ENCODE measurements at places on chromosomes 7 and 10.

DNA sequence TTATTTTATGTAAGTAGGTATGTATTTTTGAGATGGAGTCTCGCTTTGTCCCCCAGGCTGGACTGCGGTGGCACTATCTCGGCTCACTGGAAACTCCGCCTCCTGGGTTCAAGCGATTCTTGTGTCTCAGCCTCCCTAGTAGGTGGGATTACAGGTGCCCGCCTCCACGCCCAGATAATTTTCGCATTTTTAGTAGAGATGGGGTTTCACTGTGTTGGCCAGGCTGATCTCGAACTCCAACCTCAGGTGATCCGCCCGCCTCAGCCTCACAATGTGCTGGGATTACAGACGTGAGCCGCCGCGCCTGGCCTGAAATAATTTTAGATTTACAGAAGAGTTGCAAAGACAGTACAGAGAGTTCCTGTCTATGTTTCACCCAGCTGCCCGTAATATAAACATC lies 37.5 kb downstream of the PFKFB3 start:
- peak; percentile 17 for DNase-seq

DNA sequence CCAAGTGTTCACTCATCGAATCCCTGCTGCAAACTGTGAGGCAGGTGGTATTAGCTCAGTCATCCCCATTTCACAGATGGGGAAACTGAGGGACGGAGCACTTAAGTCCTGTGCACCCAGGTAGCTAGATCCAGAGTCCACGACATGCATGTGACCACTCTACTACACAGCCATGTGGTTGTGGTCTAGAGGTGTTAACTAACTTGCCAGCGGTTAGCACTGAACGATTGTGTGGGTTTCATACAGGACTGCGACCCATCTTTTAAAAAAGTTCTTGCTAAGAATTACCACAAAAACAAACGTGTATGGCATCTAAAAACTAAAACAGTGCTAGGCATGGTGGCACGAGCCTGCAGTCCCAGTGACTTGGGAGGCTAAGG lies 16.1 kb upstream of the ABCC2 start:
- no peak for DNase-seq

DNA sequence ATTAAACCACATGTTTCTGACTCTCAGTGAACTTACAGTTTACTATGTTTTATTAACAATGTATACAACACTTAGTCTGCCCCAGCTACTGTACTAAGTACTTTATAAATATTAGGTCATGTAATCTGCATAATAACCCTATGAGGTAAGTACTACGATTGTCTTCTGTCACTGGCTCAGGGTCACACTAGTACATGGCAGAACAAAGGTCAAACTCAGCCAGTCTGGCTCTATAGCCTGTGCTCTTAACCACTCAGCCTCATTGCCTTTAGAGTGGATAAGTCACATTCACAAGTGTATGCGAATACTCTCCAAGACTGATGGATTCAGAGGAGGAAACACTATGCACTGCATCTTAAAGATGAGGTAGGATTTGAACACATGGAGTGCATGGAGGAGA lies 252.3 kb downstream of the KCNMA1 start:
- DNase-seq, result no peak

GRCh38 chr10:120336911-120337540 lies 120.0 kb upstream of the PLPP4 start:
- DNase-seq, result peak; percentile 66

DNA sequence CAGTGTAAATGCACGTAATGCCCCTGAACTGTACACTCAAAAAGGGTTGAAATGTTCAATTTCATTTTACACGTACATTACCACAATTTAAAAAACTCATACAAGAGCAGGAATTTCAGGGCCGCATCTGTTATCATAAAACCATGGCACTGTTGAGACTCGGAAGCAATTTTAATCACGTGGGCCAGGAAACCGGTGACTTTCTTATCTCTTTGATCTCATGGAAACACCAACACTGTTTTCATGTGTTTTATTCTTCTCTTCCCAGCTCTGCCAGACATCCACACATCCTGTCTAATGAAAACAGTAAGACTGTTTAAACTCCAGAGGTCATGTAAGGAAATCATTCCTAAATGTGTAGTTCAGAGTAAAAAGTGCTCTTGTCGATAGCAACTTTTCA lies 35.9 kb downstream of the PTPRE start:
- no peak for DNase-seq

DNA sequence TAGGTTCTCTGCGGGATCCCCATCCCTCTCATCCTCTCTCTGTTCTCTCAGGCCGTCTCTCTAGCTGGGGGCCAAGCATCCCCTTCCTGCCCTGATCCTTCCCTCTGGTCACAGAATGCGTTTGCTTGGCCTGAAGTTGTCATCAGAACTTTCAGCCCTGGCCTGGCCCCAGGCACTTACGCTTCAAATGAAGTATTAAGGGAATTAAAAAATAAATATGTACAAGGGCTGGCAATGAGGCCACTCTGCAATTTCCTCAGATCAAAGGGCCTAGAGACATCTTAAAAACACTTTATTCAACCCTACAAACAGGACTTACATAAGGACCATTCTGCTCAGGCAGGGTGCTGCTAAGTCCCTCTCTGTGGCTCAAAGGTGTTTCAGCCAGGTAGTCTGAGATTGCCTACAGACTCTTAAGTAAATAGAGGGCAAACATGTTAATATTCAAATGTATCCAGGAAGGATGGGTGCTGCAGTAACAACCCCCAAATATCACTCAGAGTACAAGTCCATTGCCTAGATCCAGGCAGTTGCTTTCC lies 16.0 kb downstream of the SFTPD start:
- DNase-seq, result no peak

DNA sequence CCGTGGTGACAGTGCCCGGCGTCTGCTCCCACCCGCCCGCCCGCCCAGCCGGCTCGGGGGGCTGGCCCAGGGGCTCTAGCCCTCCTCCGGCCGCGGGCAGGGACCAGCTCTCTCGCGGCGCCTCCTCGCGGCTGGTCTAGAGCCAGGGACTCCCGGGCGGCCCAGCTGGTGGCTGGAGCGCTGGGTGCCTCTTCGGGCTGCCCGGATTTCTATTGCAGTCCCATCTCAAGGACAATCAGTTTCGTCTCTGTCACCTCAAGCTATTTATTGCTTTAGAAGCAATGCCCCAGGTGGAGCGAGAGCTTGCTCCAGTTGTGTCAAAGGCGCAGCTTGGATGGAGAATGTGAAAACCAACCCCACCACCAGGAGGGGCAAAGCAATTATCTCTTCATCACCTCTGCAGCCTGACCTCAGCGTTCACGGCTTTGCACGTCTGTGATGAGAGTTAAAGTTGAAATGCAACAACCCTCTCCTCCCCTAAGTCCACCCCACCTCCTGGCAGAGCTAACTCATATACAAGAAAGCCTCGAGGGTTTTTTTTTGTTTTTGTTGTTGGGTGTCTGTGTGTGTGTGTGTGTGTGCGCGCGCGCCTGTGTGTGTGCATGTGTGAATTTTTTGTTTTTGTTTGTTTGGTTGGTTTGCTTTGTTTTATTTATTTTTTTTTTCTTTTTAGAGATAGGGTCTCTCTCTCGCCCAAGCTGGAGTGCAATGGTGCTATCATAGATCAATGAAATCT lies at the start of gene ITGA8:
Gene ITGA8, minus strand, starts transcription at position 24 of the 736 bp plus-strand sequence. CDS start 151 bp downstream, outside the sequence.
- no peak for DNase-seq

DNA sequence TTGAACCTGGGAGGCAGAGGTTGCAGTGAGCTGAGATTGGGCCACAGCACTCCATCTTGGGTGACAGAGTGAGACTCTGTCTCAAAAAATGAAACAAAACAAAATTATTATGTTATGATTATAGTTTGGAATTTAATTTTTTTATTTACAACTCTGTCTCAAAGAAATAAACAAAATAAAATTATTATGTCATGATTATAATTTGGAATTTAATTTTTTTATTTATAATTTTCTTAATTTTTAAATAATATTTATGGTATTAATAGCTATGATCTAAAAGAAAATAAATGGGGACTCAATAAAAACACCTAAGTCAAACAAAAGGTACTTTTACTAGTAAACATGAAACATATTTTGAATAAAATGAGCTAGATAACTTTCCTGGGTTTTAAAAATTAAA lies 994.8 kb upstream of the GHITM start:
- no peak for DNase-seq

DNA sequence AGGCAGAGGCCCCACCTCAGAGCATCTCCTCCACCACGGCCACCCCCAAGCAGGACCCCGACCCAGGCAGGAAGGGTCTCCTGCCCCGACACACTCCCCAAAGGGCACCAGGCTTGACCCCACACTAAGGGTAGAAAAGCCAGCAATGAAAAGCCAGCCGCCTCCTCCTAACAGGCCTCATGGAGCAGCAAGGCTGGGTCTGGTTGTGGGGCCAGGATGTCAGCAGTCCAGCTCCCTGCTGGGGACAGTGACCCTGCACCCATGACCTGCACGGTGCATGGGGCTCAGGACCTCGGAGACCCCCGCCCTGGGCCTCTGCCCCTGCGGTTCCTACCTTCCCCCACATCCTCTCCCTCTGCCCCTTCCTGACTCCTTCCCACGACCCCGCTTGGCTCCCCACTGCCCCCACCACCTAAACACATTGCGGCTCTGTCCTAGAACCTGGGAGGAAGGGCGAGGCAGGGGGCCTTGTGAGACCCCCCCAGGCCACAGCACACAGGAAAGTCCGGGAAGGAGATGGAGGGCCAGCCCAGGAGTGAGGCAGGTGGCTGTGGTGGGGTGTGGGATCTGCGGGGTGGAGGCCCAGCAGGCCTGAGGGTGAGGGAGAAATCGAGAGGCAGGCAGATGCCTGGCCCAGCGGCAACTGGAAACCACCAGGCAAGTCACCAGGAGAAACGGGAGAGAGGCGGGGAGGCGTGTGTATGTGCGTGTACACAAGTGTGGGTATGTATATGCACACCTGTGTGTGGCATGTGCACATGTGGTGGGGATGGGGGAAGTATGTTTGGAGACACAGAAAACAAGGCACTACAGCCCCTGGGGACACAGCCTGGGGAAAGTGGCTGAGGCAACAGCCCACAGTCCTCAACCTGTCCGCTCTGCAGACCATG lies 229.9 kb downstream of the MAD1L1 start:
- DNase-seq, result no peak

GRCh38 chr7:51128545-51129435 lies 187.8 kb downstream of the COBL start:
- no peak for DNase-seq

GRCh38 chr10:79153745-79154144 lies 85.0 kb downstream of the ZMIZ1 start:
- no peak for DNase-seq

DNA sequence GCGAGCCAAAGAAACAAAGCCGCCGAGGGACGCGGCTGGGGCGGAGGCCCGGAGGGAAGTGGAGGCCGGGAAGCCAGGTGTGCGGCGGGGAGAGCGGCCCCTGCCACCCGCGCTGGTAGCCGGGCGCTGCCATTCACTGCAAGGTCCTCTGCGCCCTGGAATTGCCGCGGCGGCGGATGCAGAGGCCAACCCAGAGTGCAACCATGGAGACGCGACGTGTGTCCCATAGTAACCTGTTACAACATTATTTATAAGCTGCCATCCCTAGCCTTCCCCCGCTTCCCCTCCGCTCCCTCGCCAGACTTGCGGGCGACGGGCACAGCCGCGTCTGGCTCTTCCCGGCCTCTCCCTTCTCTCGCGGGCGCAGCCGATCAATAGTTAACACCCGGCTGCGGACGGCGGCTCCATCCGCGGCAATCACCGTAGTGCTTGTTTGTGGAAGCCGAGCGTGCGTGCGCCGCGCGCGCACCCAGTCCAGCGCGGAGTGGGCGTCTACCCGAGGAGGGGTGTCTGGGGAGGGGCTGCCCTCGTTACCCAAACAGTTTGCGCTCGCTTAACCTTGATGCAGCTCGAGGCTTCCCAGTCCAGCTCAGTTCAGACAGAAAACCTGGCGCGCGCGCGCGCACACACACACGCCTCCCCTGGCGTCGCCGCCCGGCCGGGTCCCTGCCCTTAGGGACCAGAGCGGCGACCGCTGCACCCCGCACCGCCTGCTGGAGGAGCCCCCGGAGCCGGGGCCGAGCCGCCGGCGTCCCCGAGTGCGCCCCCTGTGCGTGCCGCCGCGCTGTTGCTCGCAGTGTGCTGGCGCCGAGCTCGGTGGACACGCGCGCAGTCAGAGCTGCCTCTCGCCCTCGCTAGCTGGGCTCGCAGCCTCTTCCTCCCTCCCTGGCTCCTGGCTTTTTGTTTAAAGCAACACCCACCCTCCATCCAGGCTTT lies 165.4 kb upstream of the DPP6 start:
- DNase-seq, result no peak

DNA sequence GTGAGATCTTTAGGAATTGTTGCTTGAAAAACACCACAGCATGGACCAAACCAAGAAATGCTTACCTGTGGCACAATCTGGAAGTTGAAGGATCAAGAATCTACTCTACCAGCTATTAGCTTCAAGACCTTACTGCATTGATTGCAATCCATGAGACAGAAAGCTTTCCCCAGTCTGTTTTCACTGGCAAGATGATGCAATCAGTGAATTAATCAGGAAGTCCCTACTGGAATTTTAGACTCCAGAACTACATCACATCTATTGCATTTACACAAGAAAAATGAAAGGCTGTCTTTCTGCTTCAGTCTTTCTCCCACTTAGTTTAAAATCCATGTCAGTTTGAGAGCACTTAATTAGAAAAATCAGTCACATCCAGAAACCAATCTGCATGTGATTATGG lies 191.7 kb downstream of the TFEC start:
- no peak for DNase-seq

GRCh38 chr10:126037946-126038345 lies 141.6 kb downstream of the FANK1 start:
- no peak for DNase-seq

GRCh38 chr10:13637303-13637856 lies 50.6 kb downstream of the PRPF18 start:
- DNase-seq, result no peak

DNA sequence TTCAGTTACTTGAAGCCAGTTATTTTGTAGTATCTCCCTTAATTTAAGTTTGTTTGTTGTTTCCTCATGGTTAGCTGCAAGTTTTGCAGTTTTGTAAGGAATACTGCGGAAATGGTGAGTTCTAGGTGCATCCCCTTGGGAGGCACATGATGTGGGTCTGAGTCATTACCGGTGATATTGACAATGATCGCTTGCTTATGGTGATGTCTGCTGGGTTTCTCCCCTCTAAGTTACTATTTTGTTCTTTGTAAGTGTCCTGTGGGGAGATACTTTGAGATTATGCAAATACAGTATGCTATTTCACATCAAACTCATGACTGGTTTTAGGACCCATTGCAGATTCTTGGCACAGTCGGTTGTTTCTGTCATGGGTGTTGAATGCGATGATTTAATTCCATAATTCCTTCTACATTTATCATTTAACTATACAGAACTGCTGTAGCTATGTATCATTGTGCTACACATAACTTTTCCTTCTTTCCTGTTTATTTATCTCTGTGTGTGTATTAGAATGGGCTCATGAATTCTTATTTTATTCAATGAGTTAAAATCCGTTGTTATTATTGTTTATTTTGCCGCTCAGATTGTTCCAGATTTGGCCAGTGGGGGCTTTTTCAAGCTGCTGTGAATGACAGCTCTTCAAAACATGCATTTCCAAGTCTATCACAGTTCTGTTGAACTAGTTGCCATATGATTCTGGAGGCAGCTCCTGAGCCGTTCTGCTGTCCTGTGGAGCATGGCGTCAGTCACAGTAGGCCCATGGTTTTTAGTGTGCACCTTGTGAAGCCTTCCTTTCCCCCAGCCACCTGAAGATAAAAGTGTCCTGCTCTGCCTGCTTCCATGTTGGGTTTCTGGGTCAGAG lies 18.4 kb downstream of the TSPAN14 start:
- peak; percentile 92 for DNase-seq
